Fibroblast of skin of scalp (primary cell): ENCODE measurements at places on chromosomes 1 and 21.
A peak's percentile ranks its signal among the peaks of the same experiment; 100 is the strongest.

GRCh38 chr1:227094249-227094966, 154.3 kb downstream of the COQ8A start:
- no peak for DNase-seq

- DNase-seq, result no peak
Measured at GRCh38 chr1:183760661-183761060, 44.3 kb upstream of the RGL1 start.

DNA sequence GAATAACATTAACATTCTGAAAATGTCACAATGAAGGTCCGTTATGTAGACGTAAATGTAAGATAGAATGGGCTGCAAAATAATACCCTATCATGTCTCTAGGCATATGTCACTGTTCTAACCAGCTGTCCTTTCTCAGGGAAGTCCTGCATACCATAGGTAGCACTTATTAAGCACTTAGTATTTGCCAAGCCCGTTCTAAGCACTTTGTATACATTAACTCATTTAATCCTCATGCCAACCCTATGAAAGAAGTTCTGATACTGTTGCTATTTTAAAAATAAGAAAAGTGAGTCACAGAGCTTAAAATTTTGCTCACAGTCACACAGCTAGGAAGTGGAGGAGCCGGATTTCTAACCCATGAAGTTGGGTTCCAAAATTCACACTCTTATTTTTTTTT, 15.7 kb downstream of the GAS5 start:
- no peak for DNase-seq

DNA sequence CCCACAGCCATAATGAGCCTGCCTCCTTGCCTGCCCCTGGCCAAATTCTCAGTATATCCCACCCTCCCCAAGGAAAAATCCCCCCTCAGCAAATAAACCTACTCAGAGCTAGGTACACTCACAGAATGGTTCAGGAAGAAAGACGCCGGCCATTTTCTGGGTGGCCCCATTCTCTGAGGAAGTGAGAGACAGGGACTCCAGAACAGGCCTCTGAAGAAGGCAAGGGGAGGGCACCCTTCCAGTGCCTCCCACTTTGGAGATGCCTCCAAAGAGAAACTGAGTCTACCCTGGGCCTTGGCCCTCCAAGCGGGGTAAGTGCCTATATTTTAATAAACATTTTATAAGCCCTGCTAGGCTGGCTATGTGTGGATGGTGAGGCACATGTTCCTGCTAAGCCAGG, 2.3 kb downstream of the PACC1 start:
- DNase-seq, result no peak

DNA sequence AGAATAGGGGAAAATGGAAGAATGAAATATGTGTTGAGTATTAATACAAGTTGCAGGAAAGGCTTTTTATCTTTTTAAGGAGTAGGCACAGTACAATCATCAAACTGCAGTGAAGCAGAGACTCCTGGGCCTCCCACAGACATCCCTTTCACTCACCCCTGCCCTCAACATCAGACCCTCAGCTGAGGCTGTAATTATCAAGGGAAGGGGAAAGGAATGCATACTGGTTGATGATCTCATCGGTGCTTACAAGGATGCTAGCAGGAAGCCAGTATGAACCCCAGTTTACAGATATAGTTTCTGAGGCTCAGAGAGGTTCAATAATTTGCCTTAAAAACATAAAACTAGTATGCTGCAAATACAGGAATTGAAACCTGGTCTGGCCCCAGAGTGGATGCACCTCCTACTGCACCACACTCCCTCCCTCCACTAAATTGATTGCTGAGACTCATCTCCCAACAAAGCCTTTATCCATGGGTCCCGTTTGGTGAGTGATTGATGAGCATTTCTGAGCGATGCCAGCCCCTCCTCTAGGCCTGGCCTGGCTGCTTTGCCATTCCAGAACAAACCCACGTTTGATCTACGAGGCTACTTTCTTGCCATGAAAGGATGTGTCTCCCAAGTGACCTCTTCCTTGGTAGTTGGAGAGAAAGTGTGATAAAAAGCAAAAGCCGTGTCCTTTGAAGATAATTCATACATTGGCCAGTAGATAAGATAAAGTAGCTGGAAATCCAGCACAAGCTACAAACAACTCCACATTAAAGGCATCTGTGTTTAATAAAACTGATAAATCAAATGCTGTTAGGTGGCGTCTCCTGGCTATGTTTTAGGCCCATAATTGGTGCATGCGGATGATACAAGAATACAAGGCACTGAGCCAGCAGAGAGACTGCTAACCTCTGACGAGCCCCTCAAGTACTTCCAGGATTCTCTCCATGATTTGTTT, 233.9 kb upstream of the CAMK1G start:
- DNase-seq, result peak; percentile 66

DNA sequence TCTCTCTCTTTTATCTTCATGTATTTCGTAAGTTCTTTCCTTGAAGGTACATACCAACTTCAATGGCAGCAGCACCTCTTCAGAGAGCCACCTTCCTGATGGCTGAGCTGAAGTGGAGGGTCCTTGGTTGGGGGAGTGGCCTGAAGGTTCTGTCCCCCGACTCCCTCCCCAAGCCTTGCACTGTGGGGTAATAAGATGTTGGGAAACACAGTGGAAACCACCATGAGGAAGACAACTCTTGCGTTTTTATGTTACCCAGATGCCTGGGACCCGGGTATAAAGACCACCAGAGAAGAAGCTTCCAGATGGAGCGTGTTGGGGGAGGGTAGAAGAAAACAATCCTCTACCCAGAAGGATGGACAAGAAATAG, 794 bp downstream of the KRTAP12-3 start:
- no peak for DNase-seq

GRCh38 chr1:3671371-3672180, 19.3 kb downstream of the TP73 start:
- DNase-seq, result no peak

GRCh38 chr1:207810606-207811295, 58.9 kb downstream of the CD46 start:
- DNase-seq, result no peak

DNA sequence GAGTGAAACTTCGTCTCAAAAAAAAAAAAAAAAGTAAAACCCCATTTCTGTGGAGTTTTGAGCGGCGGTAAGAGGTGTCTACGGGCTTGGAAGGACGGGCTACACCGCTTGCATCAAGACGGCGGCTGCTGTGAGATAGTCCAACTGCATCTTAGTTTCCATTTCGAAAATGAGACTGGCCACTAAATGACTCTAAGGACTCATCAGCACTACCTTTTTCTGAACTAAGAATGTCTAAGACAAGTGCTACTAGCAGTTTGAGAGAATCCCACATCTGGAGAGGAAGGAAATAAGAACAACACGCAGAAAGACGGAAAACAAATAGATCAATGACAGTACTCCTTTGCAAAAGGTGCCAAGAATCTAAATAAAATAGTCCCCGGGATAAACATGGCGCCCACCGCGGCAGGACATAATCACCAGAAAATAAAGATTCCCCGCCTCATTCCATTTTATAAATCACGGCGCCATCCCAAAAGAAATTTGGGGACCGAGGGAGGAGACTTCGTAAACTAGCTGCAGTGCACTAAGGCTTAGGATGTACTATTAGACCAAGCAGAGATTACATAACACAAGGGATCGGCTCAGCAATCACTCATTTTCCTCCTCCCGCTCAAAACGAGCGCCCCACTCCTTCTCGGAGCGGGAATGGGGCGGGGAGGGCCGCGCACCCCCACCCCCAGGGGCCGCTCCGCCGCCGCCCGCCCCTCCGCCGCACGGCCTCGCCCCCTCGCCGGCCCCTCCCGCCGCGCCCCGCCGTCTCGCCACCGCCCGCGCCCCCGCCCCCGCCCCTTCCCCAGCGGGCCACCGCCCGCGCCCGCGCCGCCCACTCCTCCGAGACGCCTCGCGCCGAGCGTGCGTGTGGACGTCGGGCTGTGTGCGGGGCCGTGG, 1.1 kb downstream of the POGZ start:
- peak; percentile 93 for DNase-seq

GRCh38 chr1:233843525-233844204, 60.8 kb upstream of the SLC35F3 start:
- DNase-seq, result no peak

DNA sequence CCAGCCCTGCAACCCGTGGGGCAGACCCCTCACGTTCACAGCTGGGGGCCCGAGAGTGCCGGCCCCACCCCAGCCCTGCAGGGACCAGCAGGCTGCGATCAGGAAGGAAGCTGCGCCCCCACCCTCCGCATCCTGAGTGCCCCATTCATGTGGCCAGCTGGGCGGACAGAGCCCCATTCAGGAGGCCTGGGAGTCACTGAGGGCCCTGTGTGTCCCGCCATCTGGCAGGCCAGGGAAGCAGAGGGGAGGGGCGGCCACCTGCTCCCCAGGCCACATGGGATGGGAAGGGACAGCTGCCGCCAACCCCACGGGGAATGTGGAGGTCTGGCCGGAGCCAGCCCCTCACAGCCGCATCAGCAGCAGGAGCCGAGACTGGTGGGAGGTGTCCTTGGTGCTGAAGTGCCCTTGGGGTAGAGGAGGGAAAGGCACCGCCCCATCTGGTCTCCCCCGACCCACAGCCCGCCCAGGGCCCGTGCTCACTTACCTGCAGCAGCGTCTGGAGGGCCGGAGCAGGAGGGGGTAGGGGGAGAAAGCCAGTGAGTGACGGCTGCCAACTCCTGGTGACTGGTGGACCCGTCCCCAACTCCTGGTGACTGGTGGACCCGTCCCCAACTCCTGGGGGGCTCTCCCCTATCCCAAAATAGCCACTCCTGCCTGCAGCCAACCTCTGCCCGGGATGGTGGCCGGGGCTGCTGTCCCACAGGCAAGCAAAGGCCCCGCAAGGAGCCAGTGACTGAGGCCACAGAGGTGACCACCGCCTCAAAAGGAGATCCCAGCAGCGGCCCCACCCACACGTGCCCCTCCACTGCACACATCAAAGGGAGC, 8.7 kb downstream of the ACAP3 start:
- DNase-seq, result peak; percentile 27

DNA sequence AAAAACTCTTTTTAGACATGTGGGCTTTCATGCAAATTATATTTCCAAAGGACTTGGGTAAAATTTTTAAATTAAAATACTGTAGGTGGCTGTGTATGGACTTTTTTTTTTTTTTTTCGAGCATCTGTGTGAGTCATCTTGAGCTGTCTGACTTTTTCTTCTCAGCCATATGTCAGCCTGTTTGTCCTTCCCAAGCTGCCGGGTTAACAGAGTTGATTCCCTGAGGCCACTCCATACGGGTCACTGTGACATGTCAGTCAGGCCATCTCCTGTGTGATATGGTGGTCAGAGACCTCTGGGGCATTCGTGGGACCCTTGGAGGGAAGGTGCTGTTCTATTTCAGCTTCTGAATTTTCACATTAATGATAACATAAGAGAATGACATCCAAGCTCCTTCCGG, 148.3 kb downstream of the KCNJ6 start:
- DNase-seq, result peak; percentile 34

DNA sequence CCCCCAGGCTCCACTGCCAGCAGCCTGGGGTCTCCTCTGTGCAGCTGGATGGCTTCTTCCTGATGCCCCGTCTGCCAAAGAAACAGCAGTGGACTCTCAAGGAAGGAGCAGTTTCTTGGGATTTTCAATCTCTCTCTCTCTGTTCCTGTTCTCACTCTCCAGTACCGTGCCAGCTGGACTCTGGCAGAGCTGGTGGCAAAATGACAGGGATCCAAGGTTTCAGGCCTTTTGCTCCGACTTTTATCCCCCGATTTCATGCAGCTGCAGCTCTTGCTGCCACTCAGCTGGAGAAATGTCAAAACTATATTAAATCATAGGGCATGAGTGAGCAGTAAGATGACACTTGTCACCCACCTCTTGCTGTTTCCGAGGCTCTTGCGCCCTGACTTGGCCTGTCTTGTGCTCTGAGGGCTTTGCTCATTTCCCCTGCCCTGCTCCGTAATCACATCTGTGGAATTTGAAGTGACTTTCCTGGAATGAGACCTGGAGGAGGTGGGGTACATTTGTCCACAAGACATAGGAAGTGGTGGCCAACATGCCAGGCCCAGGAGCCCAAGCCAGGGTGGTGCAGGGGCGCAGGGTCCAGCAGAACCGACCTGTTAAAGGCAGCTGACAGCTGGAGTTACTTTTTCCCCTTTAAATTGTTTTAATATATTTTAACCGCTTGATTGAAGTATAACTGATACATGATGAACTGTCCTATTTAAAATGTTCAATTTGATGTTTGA, 576.2 kb downstream of the PTPRU start:
- DNase-seq, result no peak

- DNase-seq, result peak; percentile 50
Measured at GRCh38 chr1:93148001-93148400, 32.2 kb downstream of the TMED5 start.

DNA sequence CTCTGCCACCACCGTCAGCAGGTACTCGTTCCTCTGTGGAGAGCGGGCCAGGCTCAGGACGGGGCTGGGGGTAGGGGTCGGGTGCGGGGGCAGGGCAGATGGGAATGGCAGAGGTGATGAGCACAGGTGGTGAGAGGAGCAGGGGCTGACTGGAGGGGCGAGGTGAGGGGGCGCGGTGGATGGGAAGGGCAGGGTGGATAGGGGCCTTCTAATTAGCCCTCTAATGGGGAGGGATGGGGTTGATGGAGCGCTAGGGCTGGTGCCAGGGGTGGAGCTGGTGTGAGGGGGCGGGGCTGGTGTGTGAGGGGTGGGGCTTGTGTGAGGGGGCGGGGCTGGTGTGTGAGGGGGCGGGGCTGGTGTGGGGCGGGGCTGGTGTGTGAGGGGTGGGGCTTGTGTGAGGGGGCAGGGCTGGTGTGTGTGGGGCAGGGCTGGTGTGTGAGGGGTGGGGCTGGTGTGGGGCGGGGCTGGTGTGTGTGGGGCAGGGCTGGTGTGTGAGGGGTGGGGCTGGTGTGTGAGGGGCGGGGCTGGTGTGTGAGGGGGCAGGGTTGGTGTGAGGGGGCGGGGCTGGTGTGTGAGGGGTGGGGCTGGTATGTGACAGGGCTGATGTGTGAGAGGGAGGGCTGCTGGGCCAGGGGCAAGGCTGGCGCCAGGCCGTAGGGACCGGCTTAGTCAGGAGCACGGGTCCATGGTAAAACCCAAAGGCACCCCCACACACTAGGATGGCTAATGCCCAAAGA, 5.9 kb downstream of the KRTAP10-1 start:
- DNase-seq, result no peak

- peak; percentile 31 for DNase-seq
Measured at GRCh38 chr1:199612976-199613774, 414.3 kb upstream of the NR5A2 start.

GRCh38 chr1:37605061-37605650, 9.4 kb upstream of the GNL2 start:
- DNase-seq, result no peak

GRCh38 chr1:208009706-208010444, 99.0 kb upstream of the CD34 start:
- no peak for DNase-seq

DNA sequence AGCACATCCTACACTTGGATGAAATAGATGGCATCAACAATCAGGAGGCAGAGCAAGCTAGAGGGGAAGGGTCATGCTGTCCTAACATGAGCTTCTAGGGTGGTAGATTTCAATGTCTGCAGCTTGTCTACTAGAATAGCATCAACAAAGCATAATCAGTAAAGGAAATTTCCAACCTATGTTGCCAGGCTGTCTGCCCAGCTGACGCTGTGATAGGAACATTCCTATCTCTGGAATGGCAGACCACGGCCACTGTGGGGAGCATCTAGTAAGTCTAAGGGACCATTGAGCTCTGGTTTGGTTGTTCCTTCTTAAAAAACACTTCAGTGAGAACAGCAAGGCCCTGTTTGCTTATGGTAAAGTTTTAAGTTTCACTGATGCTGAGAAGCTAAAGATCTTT, 206.8 kb downstream of the PAPPA2 start:
- peak; percentile 5 for DNase-seq
